Myometrial cell (primary cell): ENCODE measurements at places on chromosomes 4 and X. TPM values are rescaled to one million over a fixed set of nuclear protein-coding genes. Genes with fewer than 3 reads are reported as not detected.

GAGE12F gene
- total RNA-seq, result not detected in 2 replicates

SPIN2B gene
- 2.6 and 7.6 TPM in 2 replicates for total RNA-seq

LCORL gene
- 4.0 and 35.1 TPM in 2 replicates for total RNA-seq

MAGEA2 gene
- not detected in 2 replicates for total RNA-seq

SLIT2 gene
- 37.8 and 47.0 TPM in 2 replicates for total RNA-seq

NEIL3 gene
- total RNA-seq, result 7.5 and 8.2 TPM in 2 replicates

GPRASP1 gene
- total RNA-seq, result 0.58 and 1.2 TPM in 2 replicates

ZNF518B gene
- 13.3 and 30.7 TPM in 2 replicates for total RNA-seq

SMIM20 gene
- 36.9 and 37.5 TPM in 2 replicates for total RNA-seq

MAGEA11 gene
- not detected in 2 replicates for total RNA-seq

RASL11B gene
- total RNA-seq, result 4.8 and 13.5 TPM in 2 replicates

RADX gene
- total RNA-seq, result 1.2 and 5.5 TPM in 2 replicates

SEC24B gene
- total RNA-seq, result 20.2 and 22.5 TPM in 2 replicates

SCRG1 gene
- 0.29 TPM in 1 of 2 replicates, not detected in the other for total RNA-seq

FGF2 gene
- total RNA-seq, result 11.5 and 18.3 TPM in 2 replicates

AIFM1 gene
- 17.9 and 29.4 TPM in 2 replicates for total RNA-seq

SCML1 gene
- 7.4 and 10.1 TPM in 2 replicates for total RNA-seq

NRK gene
- total RNA-seq, result 1.2 TPM in 2 replicates

NMU gene
- total RNA-seq, result not detected in 2 replicates

TIGD4 gene
- total RNA-seq, result 0.18 TPM in 1 of 2 replicates, not detected in the other

NAA10 gene
- 148 and 181 TPM in 2 replicates for total RNA-seq

GDPD2 gene
- total RNA-seq, result not detected in 2 replicates

QRFPR gene
- not detected in 2 replicates for total RNA-seq

RAP2C gene
- total RNA-seq, result 21.0 and 28.9 TPM in 2 replicates

CCDC158 gene
- total RNA-seq, result not detected in 2 replicates

F11 gene
- total RNA-seq, result not detected in 2 replicates

BEND4 gene
- total RNA-seq, result 0.29 TPM in 1 of 2 replicates, not detected in the other

KCND1 gene
- total RNA-seq, result 1.4 and 2.0 TPM in 2 replicates

SSX4 gene
- not detected in 2 replicates for total RNA-seq

GAGE12H gene
- total RNA-seq, result not detected in 2 replicates

FAM47E gene
- under 0.01 and 0.86 TPM in 2 replicates for total RNA-seq

TMEM35A gene
- 1.2 and 2.7 TPM in 2 replicates for total RNA-seq

FGF13 gene
- total RNA-seq, result not detected in 2 replicates

CUL4B gene
- 76.4 and 80.4 TPM in 2 replicates for total RNA-seq

BEX1 gene
- total RNA-seq, result 1.8 and 3.7 TPM in 2 replicates

STARD8 gene
- total RNA-seq, result 2.8 and 5.5 TPM in 2 replicates

KDR gene
- total RNA-seq, result 0.86 and 1.6 TPM in 2 replicates

ABLIM2 gene
- not detected in 2 replicates for total RNA-seq

STS gene
- total RNA-seq, result 4.8 and 5.8 TPM in 2 replicates

PDLIM3 gene
- 52.8 and 60.8 TPM in 2 replicates for total RNA-seq

SOWAHB gene
- total RNA-seq, result not detected in 2 replicates

ADGRG2 gene
- total RNA-seq, result not detected in 2 replicates

NEUROG2 gene
- not detected in 2 replicates for total RNA-seq

TLR2 gene
- total RNA-seq, result not detected in 2 replicates
